ENCODE measurements at places on chromosomes 13 and 19.

- DNase-seq, result no peak
Measured at GRCh38 chr13:80132741-80133601, 208.0 kb downstream of the SPRY2 start.

DNA sequence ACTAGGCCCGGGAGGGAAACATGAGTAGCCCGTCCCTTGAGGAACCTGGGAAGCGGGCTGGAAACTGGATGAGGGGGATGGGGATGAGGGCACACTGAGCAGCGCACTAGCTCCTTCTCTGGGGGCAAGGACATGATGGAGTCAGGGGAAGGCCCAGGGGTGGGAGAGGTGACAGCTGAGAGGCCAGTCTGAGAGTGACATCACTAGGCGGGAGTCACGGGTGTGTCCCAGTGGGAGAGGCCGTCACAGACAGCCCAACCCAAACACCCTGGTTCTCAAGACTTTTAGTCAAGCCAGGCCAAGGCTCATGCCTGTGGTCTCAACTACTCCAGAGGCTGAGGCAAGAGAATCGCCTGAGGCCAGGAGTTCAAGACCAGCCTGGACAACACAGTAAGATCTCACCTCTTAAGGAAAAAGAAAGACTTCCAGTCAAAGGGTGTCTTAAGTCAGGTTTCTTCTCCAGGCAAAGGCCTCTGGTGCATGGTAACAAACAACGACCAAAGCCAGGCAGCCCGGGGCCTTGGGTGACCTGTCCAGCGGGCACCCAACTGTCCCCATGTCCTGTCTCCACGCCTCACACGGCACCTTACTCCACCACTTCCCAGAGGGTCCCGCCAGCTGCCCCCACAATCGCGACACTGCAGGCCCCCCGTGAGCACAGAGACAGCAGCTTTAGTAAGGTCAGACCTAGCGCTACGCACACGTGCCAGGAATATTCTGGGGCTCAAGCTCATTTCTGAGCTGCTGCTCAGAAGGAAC, 25.5 kb upstream of the TIMM44 start:
- DNase-seq, result no peak

GRCh38 chr19:367963-368629, 23.5 kb upstream of the MIER2 start:
- DNase-seq, result no peak

GRCh38 chr13:32153056-32153455, 121.5 kb downstream of the FRY start:
- DNase-seq, result no peak

- DNase-seq, result no peak
Measured at GRCh38 chr13:76754414-76754813, 131.8 kb downstream of the KCTD12 start.

DNA sequence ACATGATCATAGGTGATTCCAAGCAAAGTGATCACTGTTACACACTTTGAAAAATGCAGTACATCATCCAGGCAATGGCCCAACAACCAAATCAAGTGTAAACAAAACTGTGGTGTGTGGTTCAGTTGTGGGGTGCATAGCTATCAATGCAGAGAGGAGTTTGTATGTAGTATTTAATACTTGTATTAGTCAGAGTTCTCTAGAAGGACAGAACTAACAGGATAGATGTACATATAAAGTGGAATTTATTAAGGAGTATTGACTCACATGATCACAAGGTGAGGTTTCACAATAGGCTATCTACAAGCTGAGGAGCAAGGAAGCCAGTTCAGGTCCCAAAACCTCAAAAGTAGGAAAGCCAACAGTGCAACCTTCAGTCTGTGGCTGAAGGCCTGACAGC, 249.3 kb upstream of the HTR2A start:
- no peak for DNase-seq

- no peak for DNase-seq
Measured at GRCh38 chr13:39047560-39047959, 9.3 kb downstream of the NHLRC3 start.

DNA sequence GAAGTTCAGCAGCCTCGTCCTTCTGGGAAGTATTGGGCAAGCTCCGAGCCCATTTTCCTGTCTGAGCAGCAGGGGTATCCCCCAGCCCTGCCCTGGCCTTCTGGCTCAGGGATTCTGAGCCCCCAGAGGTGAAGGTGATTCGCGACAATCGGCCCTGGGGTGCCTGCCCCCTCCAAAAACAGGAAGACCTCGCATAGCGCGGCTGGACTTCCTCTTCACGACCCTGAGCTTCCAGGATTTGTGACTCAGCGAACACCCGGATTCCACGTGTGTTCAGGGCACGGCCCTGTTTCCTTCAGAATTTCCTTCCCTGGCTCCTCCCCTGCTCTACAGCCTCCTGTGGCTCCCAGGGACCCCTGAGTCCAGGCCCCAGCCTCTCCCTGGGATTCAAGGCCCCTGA, at the start of gene SEMA6B:
TSS of gene SEMA6B (minus strand) at position 116 of the 400 bp plus-strand sequence. CDS start 1,227 bp downstream, outside the sequence.
- DNase-seq, result no peak

DNA sequence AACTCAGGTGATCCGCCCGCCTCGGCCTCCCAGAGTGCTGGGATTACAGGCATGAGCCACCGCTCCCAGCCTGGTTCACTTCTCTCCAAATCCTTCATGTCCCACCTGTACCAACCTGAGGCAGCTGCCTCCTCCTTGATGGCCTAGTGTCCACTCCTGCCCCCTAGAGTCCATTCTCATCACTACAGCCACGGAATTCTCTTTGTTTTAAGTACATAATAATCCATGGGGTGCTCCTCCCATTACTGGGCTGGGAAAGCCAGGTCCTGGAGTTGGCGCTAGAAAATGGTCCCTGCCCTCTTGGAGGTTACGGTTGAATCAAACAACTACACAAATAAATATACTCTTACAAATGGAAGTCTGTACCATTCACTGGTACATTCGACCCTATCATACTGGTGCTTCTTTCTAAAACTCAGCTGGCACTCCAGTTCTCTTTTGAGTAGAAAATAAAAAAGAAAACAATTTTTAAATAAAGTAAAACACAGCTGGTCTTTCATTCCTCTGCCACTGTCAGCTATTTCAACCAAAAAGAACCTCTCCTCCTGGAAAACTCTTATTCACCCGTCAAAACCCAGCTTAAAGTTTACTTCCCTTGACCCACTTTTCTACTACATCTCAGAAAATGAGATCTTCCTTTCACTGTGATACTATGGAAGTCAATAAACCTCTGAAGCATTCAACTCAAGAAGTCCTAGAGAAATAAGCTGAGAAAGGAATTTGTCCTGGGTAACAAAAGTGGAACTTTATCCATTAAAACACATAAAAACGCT, 22.4 kb upstream of the ARHGEF18 start:
- no peak for DNase-seq

GRCh38 chr13:37954191-37954590, 84.6 kb upstream of the TRPC4 start:
- DNase-seq, result no peak

DNA sequence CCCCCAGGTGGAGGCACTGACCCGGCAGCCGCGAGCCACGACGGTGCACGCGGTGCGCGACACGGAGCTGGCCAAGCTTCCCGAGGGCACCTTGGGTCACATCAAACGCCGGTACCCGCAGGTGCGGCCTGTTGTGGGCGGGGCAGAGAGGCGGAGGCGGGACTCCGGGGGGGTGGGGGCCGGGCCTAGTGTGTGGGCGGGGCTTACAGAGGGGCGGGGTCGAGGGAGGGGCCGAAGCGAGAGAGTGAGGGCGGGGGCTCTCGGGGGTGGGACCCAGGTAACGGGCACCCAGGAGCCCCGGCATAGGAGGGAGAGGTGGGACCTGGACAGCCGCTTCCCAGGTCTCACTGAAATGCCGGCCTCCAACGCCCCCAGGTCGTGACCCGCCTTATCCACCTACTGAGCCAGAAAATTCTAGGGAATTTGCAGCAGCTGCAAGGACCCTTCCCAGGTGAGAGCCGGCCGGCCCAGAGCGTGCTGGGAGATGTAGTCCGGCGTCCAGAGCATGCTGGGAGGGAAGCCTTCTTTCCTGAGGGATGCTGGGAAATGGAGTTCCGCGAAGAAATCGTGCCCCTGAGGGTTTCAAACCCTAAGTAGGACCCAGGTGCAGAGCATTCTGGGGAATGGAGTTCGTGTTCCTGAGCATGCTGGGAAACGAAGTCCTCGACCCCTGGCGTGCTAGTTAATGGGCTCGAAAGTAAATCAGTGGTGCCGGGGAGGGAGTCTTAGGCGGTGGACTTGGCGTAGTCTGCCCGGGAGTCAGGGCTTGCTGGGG, 15.7 kb downstream of the PNPLA6 start:
- DNase-seq, result no peak

- no peak for DNase-seq
Measured at GRCh38 chr19:10471909-10472308, 31.2 kb downstream of the KEAP1 start.

DNA sequence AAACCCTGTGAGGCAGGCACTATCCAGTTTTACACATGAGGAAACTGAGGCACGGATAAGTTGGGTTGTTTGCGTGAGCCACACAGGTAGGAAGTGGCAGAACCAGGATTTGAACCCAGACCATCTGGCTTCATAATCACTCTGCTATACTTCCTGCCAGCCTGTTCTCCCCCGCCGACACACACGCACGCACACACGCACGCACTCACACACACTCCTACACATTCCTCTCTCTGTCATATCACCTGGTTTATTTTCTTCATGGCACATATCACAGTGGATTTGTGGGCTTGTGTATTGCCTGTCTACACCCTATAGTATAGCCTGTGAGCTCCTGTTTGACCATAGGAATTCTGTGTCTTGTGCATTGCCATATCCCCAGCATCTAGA, 140.0 kb downstream of the SIPA1L3 start:
- DNase-seq, result no peak

- DNase-seq, result peak; percentile 67
Measured at GRCh38 chr19:49546825-49547565, 19.2 kb downstream of the RCN3 start.

DNA sequence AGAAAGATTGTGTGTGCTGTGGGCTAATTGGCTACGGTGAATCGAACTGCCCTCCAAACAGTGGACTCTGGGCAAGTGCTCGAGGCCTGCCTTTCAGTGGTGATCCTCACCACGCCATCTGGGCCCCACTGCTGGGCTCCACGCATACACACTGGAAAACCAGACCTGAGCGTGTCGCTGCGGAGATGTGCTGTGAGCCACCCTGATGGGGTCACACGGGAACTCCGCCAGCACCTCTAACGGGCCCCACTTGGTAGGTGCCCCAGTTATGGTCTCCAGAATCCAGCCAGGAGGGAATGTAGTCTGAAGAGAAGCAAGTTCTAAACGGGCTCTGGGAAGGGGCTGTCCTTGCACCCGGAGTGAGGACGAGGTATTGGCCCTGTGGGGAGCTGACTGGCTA, 39.3 kb downstream of the C13orf46 start:
- no peak for DNase-seq

DNA sequence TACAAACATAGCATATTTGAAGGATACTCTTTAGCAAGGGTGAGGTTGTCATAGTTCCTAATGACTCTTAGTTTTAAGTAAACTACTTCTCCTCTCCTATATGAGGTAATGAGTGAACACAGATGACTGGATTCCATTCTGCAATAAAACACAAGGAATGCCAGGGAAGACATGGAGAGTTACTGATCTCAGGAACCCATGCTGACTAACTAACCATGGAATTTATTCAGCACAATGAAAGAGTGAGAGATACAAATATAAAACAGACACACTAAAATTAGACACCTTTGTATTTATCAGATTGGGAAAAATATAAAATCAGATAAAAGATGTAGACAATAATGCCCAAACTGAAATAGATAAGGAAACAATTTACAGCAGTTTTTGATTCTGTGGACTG, 1525.9 kb upstream of the SLC10A2 start:
- no peak for DNase-seq

- no peak for DNase-seq
Measured at GRCh38 chr19:41221514-41222205, 2.6 kb downstream of the AXL start.

DNA sequence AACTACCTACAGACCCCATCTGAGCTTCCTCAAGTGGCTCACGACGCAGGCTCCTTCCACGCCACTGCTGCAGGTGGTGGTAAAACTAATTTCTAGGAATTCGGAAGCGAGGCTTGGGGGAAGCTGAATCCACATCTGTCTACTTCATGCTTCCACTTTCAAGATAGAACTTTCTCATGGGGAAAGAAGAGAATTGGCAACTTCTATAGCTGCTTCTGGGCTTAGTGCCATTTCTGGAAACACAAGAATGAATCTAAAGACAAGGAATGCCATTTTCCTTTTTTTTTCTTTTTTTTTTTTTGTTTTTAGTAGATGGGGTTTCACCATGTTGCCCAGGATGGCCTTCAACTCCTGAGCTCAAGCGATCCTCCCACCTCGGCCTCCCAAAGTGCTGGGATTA, 2.8 kb upstream of the NLRP12 start:
- no peak for DNase-seq

DNA sequence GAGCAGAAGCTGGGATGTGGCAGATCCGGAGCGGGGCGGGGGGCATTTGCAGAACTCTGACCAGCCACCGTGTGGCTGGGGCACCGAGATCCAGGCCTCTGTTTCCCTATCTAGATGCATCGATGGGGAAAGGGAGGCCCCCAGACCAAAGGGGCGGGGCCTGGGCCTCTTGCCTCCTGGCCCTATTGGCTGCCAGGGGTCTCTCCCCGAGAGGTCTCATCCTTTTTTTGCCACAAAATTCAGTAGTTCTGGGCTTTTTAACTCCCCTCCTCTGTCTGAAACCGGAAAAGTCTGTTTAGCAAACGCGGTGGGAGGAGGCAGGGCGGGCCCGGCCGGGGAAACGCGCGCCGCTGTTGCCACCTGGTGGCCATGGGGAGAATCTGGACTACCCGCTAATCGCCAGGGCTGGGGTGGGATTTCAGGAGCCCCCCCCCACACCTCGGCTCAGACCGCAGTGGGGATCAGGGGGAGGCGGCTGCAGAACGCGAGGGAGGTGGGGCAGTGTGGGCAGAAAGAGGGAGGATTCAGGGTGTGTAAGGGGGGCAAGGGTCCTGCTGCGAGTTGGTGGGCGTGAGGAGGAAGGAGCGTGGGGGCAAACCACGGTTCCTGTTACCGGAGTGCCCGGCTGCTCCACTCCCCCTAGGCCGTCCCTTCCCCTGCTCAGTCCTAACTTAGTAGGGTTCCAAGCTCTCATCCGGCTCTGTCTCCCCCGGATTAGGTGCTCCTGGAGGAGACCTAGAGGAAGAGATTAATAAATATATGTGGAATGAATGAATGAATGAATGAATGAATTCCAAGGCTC, 28.3 kb downstream of the IL12RB1 start:
- DNase-seq, result peak; percentile 80

GRCh38 chr13:99528547-99528946, 27.3 kb downstream of the TM9SF2 start:
- peak; percentile 19 for DNase-seq

DNA sequence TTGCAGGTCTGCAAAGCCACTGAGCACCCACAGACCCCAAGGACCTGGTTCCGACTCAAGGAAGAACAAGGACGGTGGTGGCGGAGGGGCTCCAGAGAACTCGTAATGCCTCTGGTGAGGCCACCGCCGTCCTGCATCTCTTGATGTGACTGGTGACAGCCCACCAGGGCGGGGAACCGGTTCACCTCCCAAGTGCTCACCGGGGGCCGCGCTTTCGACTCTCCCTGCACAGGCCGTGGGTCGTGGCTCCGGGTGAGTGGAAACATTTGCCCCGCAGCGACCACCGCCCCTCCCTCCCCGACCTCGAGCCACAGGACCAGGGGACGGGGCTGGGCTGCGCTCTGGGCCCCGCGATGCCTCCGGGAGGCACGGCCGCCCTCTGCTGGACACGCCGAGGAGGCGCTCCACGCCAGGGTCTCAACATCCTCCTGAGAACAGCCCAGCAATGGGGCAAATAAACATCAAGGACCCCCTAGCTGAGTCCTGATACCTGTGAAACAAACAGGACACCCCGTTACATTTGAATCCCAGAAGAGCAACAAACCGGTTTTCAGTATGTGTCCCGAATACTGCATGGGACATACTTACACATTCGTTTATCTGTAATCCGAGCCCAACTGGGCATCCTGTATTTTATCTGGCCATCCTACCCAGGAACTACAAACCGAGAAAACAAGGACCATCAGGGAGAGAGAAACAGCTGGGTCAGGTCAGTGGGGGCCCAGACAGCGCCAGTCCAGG, 3.9 kb upstream of the PLPP2 start:
- DNase-seq, result peak; percentile 28

All from effector CD4-positive, alpha-beta T cell (primary cell).